ENCODE measurements at places on chromosomes 2 and 18.

DNA sequence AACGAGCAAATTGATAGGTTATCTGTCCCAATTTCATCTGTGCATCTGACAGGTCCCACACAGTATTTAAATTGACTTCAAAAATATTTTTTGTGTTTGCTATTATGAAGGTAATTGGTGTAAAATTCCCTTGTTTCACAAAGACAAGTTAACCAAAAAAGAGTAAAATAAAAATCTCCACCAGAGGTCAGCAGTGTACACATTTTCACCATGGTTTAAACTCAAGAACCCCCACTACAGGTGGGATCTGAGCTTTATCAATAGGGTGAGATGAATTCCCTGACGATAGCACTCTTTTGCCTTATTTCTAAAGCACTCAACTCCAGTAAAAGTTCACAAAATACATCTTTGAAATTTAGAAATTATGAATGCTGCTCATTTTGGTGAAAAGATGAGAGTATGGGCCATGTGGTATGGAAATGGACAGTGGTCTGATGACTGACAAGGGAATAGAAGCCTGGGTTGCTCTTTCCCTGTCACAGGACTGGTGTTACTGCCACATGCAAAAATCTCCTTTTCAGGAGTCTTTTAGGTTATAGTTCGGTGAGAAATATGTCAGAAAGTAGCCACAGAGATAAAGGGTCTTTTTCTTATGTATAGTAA, 68.0 kb downstream of the SERPINB8 start:
- H3K4me3 ChIP-seq: no peak overlapping the region
- no peaks in the 10 kb centered on the region for H3K4me1 ChIP-seq
- H3K36me3 ChIP-seq: no peaks in the 10 kb centered on the region
- DNase-seq: no peak

- H3K36me3 ChIP-seq: no peaks in the 10 kb centered on the region
- H3K4me1 ChIP-seq: no peaks in the 10 kb centered on the region
- no peak for DNase-seq
- H3K27me3 ChIP-seq: no peaks in the 10 kb centered on the region
Observed at GRCh38 chr2:145984580-145984979, 1464.7 kb upstream of the ZEB2 start.

DNA sequence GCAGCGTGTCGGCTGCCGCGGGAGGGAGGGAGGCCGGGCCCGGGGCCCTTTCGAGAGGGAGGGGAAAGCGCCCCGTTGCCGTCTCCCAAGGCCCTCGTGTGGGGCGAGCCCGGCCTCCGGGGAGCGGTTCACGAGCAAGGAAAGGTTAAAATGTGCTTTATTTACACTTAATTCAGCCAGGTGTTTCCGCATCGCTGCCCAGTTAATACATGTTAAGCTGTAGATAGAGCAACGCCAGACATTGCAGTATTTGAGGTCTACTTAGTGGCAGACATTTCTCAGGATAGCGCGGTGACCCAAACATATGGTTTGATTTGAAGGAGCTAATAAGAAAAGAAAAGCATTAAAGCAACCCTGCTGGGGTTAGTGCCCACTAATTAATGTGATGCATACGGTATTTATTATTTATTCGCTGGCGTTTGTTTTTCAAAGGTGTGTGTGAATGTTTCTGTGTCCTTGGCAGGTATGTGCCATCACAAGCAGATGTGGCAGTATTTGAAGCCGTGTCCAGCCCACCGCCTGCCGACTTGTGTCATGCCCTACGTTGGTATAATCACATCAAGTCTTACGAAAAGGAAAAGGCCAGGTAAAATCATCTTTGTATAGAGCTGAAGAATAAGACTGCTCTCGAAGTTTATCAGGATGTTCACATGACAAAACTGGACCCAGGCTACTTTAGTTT, 571 bp downstream of the EEF1B2 start:
- H3K36me3 ChIP-seq: peaks cover 27% of the 10 kb centered on the region
- no peak for DNase-seq
- no peaks in the 10 kb centered on the region for H3K27me3 ChIP-seq
- H3K4me3 ChIP-seq: peak overlapping the region; percentile 96
- H3K4me1 ChIP-seq: peaks cover 37% of the 10 kb centered on the region
- peak overlapping the region; percentile 96 for H3K27ac ChIP-seq

GRCh38 chr2:6639929-6640620, 225.6 kb downstream of the CMPK2 start:
- H3K4me3 ChIP-seq: no peak overlapping the region
- H3K4me1 ChIP-seq: no peaks in the 10 kb centered on the region
- DNase-seq: no peak
- no peaks in the 10 kb centered on the region for H3K36me3 ChIP-seq

- no peak overlapping the region for H3K27ac ChIP-seq
- H3K36me3 ChIP-seq: no peaks in the 10 kb centered on the region
- peak; percentile 39 for DNase-seq
- no peak overlapping the region for H3K4me3 ChIP-seq
- H3K4me1 ChIP-seq: peaks cover 6% of the 10 kb centered on the region
- no peaks in the 10 kb centered on the region for H3K27me3 ChIP-seq
Observed at GRCh38 chr2:217652761-217653639, 349.8 kb downstream of the TNS1 start.

- no peaks in the 10 kb centered on the region for H3K36me3 ChIP-seq
- peaks cover 19% of the 10 kb centered on the region for H3K4me1 ChIP-seq
- H3K4me3 ChIP-seq: no peak overlapping the region
- no peak for DNase-seq
- H3K27me3 ChIP-seq: no peaks in the 10 kb centered on the region
Observed at GRCh38 chr2:237156857-237157779, 71.4 kb downstream of the COPS8 start.

DNA sequence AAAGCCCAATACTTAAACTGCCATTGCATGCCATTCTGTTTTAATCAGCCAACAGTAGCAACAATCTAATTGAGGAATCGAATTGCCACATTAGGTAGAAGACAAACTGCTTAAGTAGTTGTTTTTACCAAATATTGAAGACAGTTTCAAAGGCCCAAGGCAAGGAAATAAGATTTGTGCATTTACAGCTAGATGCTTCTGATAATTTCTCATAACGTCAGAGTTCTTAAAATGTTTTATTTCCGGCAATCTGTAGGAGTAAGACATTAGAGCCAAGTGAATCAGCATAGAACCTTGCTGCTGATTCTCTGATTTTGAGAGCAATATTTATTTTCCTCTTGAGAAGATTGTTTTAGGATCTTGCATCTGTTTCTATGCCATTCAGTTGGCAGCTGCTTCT, 174.3 kb downstream of the RBM43 start:
- H3K27ac ChIP-seq: no peak overlapping the region
- no peaks in the 10 kb centered on the region for H3K4me1 ChIP-seq
- H3K36me3 ChIP-seq: no peaks in the 10 kb centered on the region
- H3K4me3 ChIP-seq: no peak overlapping the region
